Stromal cell of bone marrow (primary cell): ENCODE measurements at places on chromosomes 11 and 22.
A peak's percentile ranks its signal among the peaks of the same experiment; 100 is the strongest.

GRCh38 chr11:108468478-108468864 is 1.1 kb upstream of the C11orf65 start:
- no peak for DNase-seq

DNA sequence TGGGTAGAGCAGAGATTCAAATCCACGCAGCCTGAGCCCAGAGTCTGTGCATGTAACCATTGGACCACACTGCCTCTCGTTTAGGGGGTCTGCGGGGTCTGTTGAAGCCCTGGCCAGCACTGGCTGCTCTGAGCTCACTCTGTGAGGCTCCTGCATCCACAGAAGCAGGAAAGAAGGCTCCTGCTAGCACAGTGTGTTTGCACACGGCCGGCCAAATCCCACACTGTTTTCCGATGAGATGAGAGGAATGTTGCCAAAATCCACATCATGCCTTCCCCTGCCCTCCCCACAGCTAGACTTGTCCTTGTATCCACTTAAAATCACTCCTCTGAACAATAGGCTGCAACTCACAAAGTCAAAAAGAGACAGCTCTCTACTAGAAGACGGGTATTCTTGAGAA is 10.6 kb upstream of the SLC22A12 start:
- DNase-seq: peak; percentile 33

GRCh38 chr11:63940786-63941185 is 2.0 kb downstream of the NAA40 start:
- DNase-seq: no peak

GRCh38 chr11:12902791-12903486 is 106.2 kb upstream of the RASSF10 start:
- no peak for DNase-seq

GRCh38 chr11:3853899-3854659 is 1.4 kb upstream of the STIM1 start:
- DNase-seq: no peak

DNA sequence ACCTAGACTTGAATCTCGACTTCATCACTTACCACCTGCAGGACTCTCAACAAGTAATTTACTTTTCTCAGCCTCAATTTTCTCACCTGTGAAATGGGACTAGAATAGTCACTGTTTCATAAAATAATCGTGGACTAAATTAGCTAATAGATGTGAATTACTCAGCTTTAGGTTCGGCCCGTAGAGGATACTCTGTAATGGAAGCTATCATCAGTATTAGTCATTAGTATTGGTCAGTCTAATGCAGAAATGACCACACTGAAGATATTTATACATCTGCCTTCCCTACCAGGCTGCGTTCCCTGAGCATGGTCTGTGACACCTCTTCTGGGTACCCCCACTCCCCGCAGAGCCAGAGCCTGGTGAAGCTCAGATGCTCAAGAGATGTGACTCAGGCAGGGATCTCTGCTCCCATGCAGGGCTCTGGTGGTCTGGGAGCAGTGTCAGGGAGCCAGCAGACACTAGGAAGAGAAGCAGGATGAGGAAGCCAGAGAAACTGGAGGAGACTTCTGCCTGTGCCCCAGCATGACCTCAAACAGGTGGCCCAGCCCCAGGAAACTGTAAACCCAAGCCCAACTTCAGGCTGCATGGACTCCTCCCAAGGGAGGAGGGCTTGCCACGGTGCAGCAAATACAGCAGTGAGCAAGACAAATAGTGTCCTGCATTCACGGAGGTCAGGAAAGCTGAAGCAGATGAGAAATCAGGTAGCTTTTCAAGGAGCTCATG is 88.0 kb upstream of the E2F8 start:
- DNase-seq: no peak

DNA sequence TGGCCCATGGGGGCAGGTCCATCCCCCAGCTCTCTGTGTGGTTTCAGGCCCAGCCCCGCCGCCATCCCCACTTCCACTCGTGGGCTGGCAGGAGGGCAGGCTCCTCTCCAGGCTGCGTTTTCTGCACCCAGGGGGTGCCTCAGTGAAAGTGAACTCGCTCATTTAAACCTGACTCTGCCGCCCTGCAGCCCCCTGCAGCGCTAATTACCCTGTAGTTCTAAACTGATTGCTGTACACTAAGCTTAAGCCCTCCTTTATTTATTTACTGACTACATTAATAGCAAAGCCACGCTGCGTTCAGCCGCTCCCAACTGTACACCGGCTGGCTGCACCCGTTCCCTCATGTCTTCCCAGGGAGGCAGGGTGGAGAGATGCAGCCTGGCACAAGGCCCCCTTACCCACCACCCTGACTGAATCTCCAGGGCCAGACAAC is 36.6 kb upstream of the NNMT start:
- no peak for DNase-seq

DNA sequence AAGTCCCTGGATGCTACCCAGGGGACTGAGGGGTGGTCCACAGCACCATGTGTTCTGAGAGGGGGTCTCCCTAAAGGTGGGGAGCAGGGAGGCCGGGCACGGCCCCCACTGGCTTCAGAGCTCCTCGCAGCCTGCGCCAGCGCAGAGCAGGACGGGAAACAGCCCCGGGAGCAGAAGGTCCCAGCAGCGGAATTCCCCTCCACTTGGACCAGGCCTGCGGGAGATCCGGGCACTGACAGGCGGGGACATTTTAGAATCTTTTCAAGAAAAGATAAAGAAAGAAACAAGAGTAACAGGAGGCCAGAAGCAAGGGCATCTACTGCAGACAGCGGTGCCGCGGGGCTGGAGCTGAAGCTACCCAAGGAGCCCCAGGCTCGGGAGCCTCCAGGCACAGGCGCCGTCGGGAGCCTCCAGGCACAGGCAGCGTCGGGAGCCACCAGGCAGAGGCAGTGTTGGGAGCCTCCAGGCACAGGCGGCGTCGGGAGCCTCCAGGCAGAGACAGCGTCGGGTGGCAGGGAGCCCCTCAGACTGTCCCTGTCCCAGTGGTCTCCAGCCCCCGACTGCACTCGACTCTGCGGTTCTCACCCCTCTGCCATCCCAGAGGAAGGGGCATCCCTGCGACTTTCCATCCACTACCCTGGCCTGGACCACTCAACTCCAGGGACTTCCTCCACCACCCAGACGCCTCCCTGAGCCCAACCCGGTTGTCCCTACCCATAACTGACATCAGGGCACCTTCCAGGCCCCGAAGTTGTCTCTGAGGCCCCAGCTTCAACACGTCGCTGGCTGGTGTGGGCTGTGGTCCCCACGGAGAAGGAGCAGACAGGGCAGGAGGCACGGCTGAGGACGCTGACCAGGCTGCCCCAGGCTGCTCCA is 211.1 kb downstream of the BRD1 start:
- DNase-seq: no peak

- DNase-seq: peak; percentile 57
Observed at GRCh38 chr22:24894998-24895397, 51.5 kb downstream of the LHFPL7 start.

- no peak for DNase-seq
Observed at GRCh38 chr11:67544616-67545242, 21.5 kb upstream of the CABP2 start.

- no peak for DNase-seq
Observed at GRCh38 chr22:45867906-45868555, 108.9 kb downstream of the WNT7B start.

DNA sequence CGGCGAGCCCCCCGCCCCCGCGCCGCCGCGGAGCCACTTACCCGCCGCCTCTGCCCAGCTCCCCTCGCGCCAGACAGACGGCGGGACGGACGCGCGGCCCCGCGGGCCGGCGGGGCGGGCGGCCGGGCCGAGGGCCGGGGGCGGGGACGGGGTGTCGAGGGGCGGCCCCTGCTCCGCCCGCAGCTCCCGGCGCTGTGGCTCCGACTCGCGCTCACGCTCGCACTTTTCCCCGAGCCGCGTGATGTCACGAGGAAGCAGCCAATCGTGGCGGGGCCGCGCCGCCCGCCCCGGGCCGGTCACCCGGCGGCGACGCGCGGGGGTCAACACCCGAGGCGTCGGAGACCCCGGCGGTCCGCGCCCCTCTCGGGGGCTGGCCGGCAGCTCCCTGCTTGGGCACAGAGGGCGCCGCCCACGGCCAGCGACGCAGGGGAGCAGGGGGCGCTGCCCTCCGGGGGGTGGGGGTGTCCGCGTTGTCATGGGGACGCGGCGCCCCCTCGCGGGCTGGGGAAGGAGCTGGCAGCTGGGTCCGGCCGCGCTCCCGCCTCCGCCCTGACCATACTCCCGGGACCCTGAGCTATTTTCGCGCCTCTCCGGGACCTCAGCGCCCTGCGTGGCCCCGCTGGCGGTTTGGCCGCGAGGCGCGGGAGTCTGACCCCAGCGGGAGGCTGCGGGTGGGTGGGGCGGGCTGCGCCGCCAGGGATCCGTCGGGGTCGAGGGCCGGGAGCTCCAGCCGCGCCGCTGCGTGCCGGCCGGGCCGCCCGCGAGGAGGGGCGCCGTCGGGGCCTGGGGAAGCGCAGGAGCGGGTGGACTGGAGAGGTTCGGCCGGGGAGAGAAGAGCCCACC is at the start of gene CHRM4:
CHRM4 (minus strand) TSS at position 199 of the 843 bp plus-strand sequence. CDS start 5,219 bp downstream, outside the sequence.
- no peak for DNase-seq

- DNase-seq: no peak
Observed at GRCh38 chr11:121618516-121618915, 165.7 kb upstream of the SORL1-AS1 start.

DNA sequence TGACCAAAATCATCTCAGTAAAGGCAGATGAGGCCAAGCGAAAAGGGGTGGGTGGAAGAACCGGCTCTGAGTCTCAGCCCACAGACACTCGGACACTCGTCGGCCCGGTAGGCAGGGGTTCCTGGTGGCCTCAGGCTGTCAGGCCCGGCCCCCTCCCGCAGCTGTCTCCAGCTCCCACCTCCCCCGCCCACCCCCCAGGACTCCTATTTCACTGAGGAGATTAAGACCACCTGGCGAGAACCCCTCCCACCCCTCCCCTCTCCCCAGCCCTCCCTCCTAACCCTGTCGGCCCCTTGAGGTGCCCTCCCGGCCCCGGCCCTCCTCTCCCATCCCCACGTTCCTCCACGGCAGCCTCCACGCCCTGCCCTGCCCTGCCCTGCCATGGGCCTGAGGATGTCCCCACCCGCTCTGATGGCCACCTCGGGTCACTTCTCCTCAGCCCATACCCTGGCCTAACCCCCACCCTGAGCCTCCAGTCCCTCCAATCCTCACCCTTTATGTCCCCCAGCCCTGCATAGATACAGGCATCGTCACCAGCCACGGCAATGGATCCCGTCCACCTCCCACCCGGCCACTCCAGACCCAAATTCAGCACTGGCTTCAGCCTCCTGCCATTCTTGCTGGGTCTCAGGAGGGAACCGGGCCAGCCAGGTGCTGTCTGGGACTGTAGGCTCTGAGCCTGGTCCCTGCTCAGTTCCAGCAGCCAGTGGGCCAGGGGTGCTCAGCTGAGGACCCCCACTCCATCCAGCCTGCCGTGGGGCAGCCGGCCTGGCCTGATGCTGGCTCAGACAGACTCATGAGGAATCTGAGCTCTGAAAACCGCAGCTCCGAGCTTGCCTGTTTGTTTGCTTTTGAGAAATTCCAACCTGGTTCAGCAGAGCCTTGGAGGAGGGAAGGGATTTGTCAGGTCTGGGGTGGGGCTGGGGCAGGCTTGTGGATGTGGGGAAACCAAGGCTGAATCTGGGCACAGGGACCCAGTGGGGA is 9.8 kb upstream of the TBX1 start:
- no peak for DNase-seq

DNA sequence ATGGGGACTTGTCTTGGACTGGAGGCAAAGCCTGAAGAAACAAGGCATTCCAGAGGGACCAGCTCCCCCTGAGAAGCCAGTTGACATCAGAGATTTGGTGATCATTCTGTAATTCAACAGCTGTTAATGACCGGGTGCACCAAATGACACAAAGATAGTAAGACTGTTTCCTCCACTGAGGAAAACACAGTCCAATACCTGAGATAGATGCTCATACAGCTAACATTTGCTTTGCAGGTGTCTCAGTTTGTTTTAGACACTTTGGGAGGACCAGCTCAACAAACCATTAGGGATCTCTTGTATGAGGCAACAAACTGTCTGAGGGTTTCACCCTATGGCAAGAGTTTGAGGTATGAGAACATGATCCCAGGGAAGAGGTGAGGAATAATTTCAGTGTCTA is 237.2 kb upstream of the PLET1 start:
- DNase-seq: no peak

- DNase-seq: no peak
Observed at GRCh38 chr11:70505331-70505731, 107.0 kb downstream of the CTTN start.

- no peak for DNase-seq
Observed at GRCh38 chr11:16292167-16292859, 64.0 kb downstream of the SOX6 start.

- DNase-seq: peak; percentile 59
Observed at GRCh38 chr11:126636911-126637794, 281.7 kb downstream of the ST3GAL4 start.

- no peak for DNase-seq
Observed at GRCh38 chr22:17120711-17121232, 388 bp downstream of the TMEM121B start.

DNA sequence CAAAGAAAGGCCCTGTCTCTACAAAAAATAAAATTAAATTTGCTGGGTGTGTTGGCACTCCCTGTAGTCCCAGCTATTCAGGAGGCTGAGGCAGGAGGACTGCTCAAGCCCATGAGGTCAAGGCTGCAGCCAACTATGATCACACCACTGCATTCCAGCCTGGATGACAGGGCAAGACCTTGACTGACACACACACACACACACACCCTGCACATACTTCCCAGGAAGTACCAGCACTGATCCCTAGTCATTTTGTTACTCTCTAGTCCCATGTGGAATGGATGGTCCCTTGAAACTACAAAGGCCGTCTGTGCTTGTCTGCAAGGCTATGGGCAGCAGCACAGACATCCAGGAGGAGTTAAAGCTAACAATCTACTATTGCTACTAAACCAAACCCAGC is 59.7 kb upstream of the CYP2D6 start:
- DNase-seq: no peak

GRCh38 chr22:19064354-19065054 is 57.7 kb downstream of the DGCR2 start:
- DNase-seq: no peak

DNA sequence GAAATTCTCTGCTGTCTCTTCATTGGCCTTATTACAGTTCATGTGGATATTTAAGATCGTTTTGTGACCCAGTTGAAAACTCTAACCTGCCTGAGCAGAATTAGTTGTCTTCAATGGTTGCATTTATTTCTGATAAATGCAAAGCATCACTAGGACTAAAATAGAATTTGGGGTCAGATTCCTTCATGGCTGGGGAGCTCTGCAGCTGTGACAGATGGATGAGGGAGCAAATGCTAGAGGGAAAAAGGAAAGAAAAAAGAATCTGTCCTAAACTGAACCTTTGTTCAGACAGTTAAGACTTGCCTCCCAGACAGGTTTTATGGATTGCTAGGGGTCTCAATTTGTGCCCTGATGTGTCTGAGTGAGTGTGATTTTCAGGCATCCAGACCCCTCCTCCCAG is 113.0 kb downstream of the SYT9 start:
- DNase-seq: no peak

GRCh38 chr11:134604886-134605285 is 192.8 kb upstream of the B3GAT1 start:
- DNase-seq: no peak

GRCh38 chr22:49455595-49455994 is 372.1 kb downstream of the BRD1 start:
- DNase-seq: no peak

DNA sequence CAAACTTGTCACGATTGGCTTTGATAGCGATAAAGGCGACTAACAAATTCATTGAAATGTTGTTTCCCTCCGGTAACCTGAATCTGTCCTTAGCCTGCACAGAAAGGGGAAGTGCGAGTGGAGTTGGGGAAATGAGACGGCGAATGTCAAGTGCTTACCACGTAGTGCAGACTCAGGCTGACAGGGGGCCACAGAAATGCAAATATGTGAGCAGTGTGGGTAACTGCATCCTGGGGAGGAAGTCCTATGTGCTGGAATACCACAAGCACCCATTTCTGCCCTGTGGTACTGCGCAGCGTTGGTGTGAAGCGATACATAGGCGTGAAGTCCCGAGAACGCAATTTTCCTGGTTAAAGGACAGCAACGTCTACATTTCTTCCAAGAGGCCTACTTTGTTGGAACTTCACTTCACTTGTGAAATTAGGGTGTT is 869 bp upstream of the EIF4ENIF1 start:
- peak; percentile 23 for DNase-seq
